SHP77 treated with DMSO at 0.1 percent for 48 hours (cell line): ENCODE measurements at places on chromosomes 12 and 14.

DNA sequence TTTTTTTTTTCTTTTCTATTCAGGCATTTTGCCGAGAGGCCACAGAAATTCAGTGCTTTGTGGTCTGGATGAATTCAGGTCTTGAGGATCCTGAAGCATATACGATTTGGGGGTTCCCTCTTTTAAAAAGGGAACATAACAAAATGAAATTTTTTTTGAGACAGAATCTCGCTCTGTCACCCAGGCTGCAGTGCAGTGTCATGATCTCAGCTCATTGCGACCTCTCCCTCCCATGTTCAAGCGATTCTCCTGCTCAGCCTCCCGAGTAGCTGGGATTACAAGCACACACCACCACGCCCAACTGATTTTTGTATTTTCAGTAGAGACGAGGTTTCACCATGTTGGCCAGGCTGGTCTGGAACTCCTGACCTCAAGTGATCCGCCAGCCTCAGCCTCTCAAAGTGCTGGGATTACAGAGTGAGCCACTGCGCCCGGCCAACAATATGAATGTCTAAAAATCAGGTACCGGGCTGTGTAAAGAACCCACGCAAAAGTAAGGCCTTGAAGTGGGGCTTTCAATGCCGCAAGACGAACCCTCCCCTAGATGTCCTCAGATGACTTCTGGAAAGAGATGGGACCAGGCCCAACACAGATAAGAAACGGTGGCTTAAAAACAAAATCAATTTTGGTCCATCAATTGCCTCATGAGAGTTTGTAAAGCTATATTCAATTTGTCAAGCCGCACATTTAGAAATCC is 30.0 kb downstream of the TESC start:
- DNase-seq, result no peak

GRCh38 chr14:52190337-52190931 is 77.1 kb upstream of the PTGDR start:
- DNase-seq, result no peak

DNA sequence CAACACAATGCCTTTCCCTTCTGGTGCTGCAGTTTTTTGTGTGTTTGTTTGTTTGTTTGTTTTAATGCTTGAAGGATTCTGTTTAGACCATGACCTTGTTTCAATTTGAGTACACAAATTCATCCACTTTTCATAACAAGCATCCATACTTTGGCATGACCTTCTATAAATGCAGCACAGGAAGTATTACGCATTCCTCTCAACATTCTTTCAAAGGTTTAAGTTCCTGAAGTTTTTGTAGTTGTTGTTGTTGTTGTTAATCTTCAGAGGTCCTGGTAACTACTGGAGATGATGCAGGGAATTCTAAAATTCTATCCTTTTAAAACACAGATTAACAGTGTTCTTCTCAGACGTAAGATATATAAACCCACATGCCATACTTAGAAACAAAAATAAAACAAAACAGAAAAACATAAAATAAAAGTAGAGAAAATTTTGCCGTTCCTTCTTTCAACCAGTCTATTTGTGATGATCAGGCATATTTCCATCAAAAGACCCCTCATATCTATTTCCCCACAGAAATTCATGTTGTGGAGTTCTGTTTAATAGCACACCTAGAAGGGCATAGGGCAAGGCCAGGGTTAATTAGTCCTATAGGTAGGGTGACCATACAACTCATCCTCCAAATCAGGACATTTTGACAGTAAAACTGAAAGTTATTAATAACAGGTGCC is 529.9 kb downstream of the NOVA1 start:
- no peak for DNase-seq

DNA sequence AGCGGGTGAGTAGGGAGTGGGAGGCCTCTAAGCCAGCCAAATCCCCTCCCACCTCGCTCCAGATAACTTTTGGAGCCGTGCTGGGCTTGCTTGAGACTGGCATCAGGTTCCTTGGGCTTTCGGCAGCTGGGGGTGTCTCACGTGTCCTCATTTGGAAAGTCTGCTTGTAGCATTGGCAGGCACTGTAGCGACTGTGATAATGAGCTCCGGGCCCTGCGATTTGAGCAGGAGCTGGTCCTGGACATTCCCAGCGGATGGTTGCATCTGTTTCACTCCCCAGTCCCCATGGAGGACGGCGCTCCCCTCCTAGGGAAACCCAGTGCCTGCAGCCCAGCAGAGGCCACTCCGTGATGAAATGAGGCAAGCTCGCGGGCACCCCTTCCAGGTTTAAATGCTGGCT is 49.4 kb downstream of the DGLUCY start:
- DNase-seq, result no peak

GRCh38 chr14:74684434-74684833 is 28.4 kb downstream of the AREL1 start:
- DNase-seq, result no peak

GRCh38 chr12:126518596-126519200 is 1453.5 kb downstream of the AACS start:
- no peak for DNase-seq

- peak; percentile 1 for DNase-seq
Observed at GRCh38 chr12:101459642-101460346, 15.3 kb upstream of the SPIC start.

DNA sequence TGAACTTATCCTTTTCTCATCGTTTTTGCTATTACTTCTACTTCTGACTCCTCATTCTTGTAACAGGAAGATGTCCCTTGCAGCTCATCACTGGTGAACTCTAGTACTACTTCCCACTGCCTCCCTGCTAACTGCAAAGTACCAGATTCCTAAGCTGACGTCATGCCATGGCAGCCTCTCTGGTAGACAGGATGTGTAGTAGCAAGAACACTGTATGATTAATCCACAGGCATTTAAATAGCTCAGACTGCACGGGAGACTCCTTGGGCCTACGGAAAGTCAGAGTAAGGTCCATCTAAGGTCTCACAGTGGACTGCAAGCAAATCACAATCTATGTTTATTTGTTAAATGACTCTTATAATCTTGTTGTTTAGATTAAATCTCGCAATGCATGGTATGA is 43.5 kb downstream of the DNAI7 start:
- DNase-seq, result no peak

DNA sequence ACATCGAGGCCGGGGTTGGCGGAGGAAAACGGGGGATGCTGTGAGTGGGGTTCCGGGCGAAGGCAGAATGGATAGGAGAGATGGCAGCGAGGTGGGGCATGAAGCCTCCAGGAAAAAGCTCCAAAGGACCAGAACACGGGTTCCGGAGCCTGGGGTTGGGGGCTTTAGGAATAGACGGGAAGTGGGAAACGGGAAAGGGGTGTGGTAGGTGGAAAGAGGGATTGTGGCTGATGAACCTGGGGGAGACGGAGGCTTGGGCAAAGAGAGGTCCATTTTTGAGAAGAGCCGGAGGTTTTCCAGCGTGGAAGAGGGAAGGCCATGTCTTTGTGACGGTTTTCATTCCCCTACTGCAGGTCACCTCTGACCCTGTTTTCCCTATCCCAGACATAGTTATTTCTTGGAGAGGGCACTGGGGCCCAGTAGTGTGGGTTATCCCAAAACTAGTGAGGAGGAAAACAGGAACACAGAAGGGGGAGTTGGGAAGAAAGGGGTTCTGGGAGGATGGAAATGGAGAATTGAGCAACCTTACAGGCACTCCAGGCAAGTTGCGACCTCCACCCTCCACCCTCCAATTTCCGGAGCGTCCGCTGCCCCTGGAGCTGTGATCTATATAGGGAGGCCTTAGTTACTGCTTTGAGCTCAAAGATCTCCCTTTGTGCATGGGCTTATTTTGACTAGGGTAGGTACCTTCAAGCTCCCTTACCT is 1.1 kb downstream of the ATN1 start:
- DNase-seq, result no peak

GRCh38 chr12:3272958-3273357 is 195.8 kb downstream of the TSPAN9 start:
- no peak for DNase-seq

GRCh38 chr12:112537710-112538396 is 119.1 kb downstream of the PTPN11 start:
- DNase-seq, result no peak

DNA sequence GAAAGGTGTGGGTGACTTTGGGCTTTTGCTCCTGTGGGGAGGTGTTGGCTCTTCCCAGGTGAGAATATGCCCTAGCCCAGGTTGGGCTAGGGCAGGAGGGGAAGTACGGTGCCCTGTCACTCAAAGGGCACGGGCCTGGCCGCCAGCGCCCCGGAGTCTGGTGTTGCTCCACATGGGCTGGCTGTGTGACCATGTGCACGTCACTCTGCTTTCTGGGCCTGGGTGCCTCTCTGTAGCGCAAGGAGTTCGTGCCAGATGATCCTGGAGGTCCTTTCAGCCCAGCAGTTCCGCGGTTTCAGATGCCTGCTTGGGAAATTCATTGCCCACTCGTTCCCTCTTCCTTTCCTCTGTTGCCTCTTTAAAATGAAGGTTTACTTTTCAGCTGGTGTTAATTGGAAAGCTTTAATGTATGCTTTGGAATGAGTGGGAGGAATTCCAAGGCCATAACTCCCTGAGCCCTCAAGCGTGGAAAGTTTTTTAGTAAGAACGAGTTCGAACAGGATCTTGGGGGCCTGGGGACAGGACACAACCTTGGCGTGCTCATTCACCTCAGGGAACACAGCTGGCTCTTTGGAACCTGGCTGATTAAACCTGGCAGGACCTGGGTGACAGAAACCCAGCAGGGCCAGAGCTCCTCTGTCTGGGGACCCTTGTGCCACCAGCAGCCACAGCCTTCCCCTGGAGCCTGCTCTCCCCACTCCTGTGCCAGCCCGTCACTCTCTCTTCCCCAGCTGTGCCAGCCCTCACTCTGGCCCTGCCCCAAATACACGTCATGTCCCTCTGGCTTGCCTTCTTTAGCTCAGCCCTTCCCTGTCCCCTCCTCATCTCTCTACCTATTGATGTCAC is 42.8 kb downstream of the TSPAN9 start:
- DNase-seq, result no peak

GRCh38 chr12:53750812-53751335 is 905 bp downstream of the CISTR start:
- no peak for DNase-seq

- DNase-seq, result no peak
Observed at GRCh38 chr14:67879026-67879425, 59.4 kb downstream of the RAD51B start.

DNA sequence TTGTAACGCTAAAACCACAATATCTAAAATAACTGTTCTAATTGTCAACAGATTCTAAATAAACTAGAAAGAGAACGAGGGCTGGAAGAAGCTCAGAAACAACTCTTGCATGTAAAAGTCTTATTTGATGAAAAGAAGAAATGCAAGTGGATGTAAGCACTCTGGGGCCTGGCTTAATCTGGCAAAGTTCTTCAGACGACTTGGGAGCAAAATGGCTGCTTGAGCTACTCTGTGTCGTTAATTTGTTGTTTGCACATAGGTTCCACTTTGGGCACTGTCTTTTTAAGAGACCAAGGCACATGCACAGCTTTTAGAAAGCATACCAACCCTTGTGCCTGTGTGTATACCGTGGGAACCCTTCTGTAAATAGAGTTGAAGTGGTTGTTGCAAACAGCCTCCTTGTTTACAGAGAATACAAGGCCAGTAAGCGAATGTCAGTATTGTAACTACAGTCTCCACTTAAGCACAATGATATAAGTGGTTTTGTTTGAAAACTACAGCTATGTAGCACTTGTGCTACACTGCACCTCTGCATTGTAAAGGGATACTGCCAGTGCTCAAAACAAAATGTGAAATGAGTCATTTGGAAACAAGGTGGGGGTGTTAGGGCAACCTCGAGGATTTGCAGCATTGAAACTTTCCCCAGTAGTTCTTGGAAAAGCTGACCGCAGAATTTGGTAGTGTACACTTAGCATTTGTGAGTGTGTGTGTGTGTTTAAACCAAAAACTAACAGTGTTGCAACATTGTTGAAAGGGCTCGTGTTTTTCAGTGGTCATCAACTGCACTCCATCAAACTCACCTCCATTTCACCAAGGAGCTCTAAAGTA is 154.3 kb downstream of the CEP83 start:
- no peak for DNase-seq

- DNase-seq, result no peak
Observed at GRCh38 chr14:24270537-24271133, 762 bp downstream of the RABGGTA start.

- DNase-seq, result no peak
Observed at GRCh38 chr12:111467857-111468241, 62.1 kb downstream of the SH2B3 start.

DNA sequence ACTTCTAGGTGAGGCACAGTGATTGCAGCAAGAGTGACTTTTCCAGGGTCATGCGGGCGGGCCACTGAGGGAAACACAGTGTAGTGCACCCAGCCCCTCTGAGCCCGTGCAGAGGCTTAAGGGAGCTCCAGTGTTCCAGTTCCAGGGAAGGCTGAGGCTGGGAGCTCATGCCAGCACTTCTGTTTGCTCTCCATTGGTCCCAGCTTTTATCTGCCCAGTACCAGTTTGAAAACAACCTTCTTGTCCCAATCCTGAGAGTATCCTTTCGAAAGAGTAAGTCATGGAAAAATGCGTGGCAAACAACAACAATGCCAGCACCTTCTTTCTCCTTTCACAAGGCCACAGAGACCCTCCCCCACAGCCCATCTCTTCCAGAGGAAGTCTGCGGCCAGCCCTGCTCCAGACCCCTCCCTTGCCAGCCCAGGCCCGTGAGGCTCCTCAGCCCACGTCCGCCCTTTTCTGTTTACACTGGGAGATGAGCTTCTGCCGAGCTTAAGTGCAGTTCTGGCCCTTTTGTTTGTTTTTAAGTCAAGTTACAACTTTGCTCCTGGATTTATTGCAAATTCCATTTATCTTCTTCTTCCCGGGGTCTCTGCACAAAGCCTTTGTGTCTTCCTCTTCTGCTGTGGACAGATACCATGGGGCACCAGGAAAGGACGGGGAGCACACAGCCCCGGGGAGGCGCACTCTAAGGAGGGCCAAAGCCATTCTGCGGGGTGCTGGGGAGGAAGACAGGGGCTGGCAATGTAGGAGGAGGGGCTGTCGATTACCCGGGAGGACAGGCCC is 185.6 kb downstream of the ZFP36L1 start:
- DNase-seq, result peak; percentile 37

DNA sequence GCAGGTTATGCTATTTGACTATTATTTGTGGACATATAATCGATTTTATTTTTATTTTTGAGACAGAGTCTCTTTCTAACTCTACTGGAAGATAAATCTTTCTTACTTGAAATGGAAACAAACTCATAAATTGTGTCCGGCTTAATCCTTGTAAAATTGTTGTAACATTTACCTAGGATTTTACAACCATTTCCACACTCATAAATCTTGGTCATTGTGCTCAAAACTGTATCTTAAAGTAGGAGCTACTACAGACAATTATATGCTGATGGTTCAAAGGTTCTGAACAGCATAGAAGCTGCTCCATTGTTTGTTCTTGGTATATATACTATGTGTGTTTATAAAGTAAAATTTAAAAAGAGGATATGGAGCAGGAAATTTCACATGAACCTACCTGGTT is 4.6 kb upstream of the ARF6 start:
- DNase-seq, result no peak

GRCh38 chr12:6968426-6968825 is 2.0 kb downstream of the PHB2 start:
- DNase-seq, result no peak

- no peak for DNase-seq
Observed at GRCh38 chr12:94206886-94207285, 58.5 kb downstream of the PLXNC1 start.

- no peak for DNase-seq
Observed at GRCh38 chr12:58433959-58434358, 486.3 kb downstream of the LRIG3 start.
